Activated CD8-positive, alpha-beta memory T cell treated with anti-CD3 and anti-CD28 coated beads for 1 hour (primary cell): ENCODE measurements at places on chromosomes 6 and 20.

DNA sequence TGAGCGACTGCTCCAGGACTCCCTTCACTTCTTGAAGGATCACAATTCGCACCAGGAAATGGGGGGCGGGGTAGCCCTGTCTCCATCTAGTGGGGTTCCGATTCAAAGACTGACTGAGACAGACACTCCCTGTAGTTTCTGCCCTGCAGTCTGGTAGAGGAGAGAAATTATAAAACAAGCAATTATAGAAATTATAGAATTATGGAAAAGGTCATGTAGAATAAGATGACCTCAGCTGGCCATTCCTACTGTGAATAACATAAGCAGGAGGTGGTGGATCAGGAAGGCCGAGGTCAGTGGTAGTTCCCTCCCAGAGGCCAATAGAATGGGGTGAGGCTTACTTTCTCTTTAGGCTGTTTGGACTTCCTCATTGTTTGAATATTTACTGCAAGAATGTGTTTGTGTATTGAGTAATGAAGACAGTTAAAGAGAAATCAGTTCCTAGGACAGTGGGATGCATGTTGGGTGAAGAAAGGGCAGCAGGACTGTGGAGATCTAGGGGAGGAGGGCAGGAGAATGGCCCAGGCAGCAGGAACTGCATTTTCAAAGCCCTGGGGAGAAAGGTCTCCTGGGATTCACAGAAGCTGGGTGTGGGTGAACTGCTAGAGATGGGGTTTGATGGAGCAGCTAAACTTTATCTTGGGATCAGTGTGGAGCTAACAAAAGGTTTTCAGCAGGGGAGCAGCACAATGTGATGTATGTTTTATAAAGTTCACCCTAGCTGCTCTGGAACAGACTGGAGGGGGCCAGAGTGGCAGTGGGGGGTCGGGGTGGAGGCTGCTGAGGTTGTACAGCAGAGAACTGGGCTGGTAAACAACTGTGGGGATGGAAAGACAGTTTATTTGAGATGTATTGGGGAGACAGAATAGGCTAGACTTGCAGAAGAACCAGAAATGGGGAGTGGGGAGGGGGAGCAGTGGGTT lies 2.1 kb downstream of the ZNF341 start:
- DNase-seq, result no peak

DNA sequence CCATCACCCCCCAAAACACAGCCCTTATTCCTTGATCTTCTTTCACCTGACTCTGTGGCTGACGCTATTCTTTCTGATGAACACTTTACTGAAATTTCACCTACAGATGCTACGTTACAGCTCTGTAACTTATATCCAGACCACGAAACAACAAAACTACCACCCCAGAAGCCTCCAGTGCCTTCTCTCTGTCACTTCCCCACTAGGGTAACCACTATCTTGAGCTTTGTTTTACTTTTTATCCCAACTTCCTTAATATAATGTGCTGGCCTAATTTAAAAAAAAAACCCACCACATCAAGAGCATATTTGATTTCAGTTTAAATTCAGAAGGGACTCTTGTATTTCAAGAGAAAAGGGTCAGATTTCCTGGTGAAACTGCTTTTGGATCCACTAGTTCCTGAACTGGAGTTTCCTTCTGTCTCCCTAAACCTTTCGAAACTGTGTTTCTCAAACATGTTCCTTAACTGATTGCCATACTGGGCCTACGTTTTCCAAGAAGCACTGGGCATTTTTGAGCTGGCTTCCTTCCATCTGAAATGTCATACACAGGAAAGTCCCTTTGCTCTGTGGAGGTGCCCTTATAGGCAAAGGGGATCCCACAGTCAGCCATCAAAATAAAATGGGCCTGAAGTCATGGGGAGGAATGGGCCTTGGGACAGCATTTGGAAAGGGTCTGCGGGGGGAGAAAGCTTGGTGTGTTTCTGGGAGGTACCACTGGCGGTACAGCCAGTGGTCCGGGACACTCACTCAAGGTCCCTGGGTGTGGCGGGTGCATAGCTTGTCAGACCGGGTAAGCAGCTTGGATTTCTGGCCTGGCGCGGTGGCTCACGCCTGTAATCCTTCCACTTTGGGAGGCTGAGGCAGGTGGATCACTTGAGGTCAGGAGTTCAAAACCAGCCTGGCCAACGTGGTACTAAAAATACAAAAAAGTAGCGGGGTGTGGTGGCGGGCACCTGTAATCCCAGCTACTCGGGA lies 25.8 kb upstream of the RTF2 start:
- no peak for DNase-seq

GRCh38 chr6:142900227-142900971 lies 44.6 kb downstream of the HIVEP2 start:
- no peak for DNase-seq

GRCh38 chr20:10476319-10476724 lies 41.2 kb downstream of the SLX4IP start:
- no peak for DNase-seq

- DNase-seq, result no peak
Measured at GRCh38 chr6:18545726-18546125, 158.6 kb downstream of the RNF144B start.

DNA sequence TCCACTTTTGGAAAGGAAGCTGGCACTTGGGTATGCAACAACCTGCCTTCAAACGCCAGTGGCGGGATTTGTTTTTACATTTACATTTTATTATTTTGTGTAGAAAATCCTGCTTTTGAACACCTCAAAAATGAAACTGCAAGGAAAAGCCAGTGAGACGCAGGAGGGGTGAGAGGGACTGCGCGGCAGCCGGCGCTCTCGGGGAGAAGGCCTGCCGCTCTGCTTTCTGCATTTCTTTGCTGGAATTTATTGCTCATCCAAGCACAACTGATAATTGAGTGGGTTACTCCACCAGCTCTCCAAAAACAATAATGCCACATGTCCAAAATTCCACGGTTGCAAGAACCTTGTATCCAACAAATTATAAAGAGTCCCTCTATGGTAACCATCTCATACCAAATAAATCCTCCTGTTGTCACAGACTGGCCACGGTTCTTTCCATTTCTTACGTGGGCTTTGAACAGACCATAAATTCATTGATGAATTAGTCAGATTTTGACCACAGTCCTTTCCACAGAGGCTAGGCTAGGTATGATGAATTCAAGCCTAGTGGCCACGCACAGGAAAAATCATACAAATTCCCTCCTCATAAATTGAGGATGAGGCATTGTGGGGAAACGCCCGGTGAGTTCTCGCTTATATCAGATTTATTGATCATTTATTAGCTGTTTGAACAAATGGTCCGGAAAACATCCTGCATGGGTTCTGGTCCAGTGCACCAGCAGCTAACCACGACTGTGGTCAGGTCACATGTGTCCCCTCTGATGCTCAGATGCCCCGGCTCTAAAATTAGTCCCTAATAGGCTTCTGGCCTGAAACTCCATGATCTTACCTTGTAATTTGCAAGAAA lies 31.6 kb upstream of the FOXC1 start:
- no peak for DNase-seq
